Endodermal cell (in vitro differentiated cells): ENCODE measurements at places on chromosomes 13 and 19. TPM values are rescaled to one million over a fixed set of nuclear protein-coding genes. Genes with fewer than 3 reads are reported as not detected.

Gene ZNF285
- 2.7 to 3.6 TPM (median 3.5 TPM) in 3 replicates for total RNA-seq

Gene RETN
- not detected in 2 replicates for total RNA-seq

Gene COL4A1
- total RNA-seq, result 688 to 712 TPM (median 702 TPM) in 3 replicates

Gene NDUFA13
- total RNA-seq, result 374 to 472 TPM (median 446 TPM) in 3 replicates

- H3K27ac ChIP-seq, result no peak overlapping the region
- H3K27me3 ChIP-seq, result no peaks in the 10 kb centered on the region
- DNase-seq, result no peak
These were observed 776.6 kb downstream of the UQCRFS1 start for GRCh38 chr19:28436320-28436719.

- no peaks in the 10 kb centered on the region for H3K36me3 ChIP-seq
- H3K27ac ChIP-seq, result no peak overlapping the region
- peaks cover 4% of the 10 kb centered on the region for H3K4me1 ChIP-seq
- DNase-seq, result no peak
- no peaks in the 10 kb centered on the region for H3K27me3 ChIP-seq
These were observed 91.8 kb upstream of the RAP2A start for GRCh38 chr13:97342136-97342535.

- no peak overlapping the region for H3K4me3 ChIP-seq
- no peaks in the 10 kb centered on the region for H3K27me3 ChIP-seq
- no peak overlapping the region for H3K27ac ChIP-seq
- H3K36me3 ChIP-seq, result no peaks in the 10 kb centered on the region
- DNase-seq, result no peak
- H3K4me1 ChIP-seq, result no peaks in the 10 kb centered on the region
These were observed 78.8 kb downstream of the RYR1 start for GRCh38 chr19:38512277-38512676.

GRCh38 chr19:44684892-44685863 lies 13.8 kb upstream of the CEACAM16 start:
- H3K27me3 ChIP-seq, result no peaks in the 10 kb centered on the region
- no peak overlapping the region for H3K4me3 ChIP-seq
- no peaks in the 10 kb centered on the region for H3K4me1 ChIP-seq
- no peak overlapping the region for H3K27ac ChIP-seq
- H3K36me3 ChIP-seq, result no peaks in the 10 kb centered on the region

- peak; percentile 70 for DNase-seq
- no peaks in the 10 kb centered on the region for H3K27me3 ChIP-seq
- H3K27ac ChIP-seq, result peak overlapping the region; percentile 95
- no peaks in the 10 kb centered on the region for H3K4me1 ChIP-seq
These were observed 949 bp downstream of the SERTAD1 start for GRCh38 chr19:40424637-40425449.

Gene ZNF625
- 40.0 to 50.0 TPM (median 47.1 TPM) in 3 replicates for total RNA-seq

DNA sequence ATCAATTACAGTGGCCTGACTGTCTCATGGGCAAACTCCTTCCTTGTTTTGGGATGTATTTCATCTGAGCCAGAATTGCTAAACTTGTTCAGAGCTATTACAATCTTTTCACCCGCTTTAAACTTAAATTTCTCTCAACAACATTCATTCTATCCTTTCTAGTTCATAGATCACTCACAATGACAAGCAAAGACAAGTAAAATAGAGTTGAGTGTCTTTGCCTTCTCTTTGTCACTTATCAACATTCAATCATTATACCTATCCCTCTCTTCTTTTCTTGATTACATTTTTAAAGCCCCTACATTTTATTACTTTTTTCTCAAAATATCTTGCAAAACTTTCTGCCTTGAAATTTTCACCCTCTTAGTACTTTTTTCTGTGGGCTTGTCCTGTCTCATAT lies 1113.1 kb downstream of the PCDH17 start:
- no peak overlapping the region for H3K4me3 ChIP-seq
- no peak for DNase-seq
- no peaks in the 10 kb centered on the region for H3K36me3 ChIP-seq
- H3K4me1 ChIP-seq, result no peaks in the 10 kb centered on the region
- no peaks in the 10 kb centered on the region for H3K27me3 ChIP-seq

DNA sequence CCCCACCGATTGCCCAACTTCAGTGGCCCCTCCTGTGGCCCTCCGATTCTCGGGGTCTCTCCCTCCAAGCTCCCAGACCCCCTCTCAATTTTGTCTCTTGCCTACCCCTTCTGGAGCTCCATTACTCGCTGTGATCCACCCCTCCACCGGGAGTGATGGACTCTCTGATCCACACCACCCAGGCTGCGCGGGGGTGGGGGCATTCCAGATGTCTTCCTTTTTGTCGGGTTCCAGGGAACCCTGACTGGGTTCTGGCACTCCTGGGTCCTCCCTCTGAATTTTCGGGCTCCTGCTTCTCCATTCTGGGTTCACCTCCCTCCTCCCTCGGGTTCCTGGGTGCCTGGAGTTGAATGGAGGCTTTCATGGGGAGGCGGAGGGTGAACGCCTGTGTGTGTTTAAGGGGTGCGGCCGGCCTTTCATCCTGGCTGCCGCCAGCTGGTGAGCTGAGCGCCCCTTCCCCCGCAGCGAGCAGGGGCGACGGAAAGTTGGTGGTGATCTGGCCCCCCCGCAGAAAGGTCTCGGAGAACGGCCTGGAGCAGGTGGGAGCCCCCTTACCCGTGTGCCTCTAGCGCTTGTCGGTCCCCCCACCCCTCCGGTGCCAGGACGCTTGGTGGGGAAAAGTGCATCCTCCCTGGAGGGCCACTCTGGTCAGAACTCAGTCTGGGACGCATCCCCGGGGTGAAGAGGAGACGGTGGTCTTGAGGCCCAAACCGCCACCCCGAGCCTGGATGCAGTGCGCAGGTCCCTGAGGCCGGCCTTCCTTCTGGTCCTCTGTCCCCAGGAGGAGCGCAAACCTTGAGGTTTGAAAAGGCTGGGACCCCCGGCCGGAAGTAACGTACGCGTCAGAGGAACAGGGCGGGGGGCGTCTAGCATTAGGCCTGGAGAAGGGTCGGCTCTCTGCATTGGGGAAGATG lies 1.6 kb downstream of the MISP3 start:
- peaks cover 42% of the 10 kb centered on the region for H3K27me3 ChIP-seq
- no peaks in the 10 kb centered on the region for H3K36me3 ChIP-seq
- peak overlapping the region; percentile 87 for H3K4me3 ChIP-seq
- no peak for DNase-seq

GRCh38 chr13:93316841-93317240 lies 90.2 kb downstream of the GPC6 start:
- H3K27me3 ChIP-seq, result no peaks in the 10 kb centered on the region
- DNase-seq, result no peak
- H3K36me3 ChIP-seq, result peaks cover 13% of the 10 kb centered on the region
- H3K4me3 ChIP-seq, result no peak overlapping the region
- H3K4me1 ChIP-seq, result no peaks in the 10 kb centered on the region
- no peak overlapping the region for H3K27ac ChIP-seq

Gene ARRDC5
- total RNA-seq, result not detected in 3 replicates

Gene SGCG
- total RNA-seq, result 0.15 and 0.27 TPM in 2 replicates

DNA sequence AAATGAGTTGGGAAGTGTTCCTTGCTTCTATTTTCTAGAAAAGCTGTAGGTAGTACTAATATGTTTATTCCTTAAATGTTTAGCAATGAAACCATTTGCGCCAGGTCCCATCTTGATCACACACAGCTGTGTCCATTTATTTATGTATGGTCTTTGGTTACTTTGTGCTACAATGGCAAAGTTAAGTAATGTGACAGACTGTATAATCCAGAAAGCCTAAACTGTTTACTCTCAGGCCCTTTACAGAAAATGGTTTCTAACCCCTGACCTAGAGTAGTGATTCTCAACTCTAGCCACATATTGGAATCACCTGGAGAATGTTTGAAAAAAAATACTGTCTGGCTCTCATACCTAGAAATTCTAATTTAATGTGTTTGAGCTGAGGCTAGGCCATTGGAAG lies 21.3 kb downstream of the SLC46A3 start:
- no peaks in the 10 kb centered on the region for H3K27me3 ChIP-seq
- peak overlapping the region; percentile 7 for H3K4me3 ChIP-seq
- H3K27ac ChIP-seq, result no peak overlapping the region
- peaks cover 26% of the 10 kb centered on the region for H3K36me3 ChIP-seq
- no peak for DNase-seq
- H3K4me1 ChIP-seq, result peaks cover 7% of the 10 kb centered on the region

Gene HOMER3
- total RNA-seq, result 21.5 and 23.1 TPM in 2 replicates

DNA sequence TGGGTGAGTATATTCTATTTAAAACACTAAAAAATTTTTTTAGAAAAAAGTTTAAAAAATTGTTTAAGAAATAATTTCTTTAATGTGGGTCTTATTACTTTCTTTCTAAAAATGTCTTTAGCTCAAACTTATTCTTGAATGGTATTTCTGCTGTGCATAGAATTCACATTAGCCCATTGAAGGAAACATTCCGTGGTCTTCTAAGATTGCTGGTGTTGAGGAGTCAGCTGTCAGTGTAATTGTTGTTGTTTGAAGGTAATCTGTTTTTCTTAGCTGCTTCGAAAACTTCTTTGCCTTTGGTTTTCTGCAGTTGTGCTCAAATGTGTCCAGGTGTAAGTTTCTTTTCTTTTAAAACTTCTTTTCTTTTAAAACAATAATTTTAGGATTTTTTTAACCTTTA lies 85.4 kb upstream of the KLF12 start:
- no peak overlapping the region for H3K4me3 ChIP-seq
- no peaks in the 10 kb centered on the region for H3K36me3 ChIP-seq
- no peak for DNase-seq
- H3K27ac ChIP-seq, result no peak overlapping the region

Gene GFY
- 0.18 and 0.20 TPM in 2 replicates for total RNA-seq

Gene KLK14
- 0.38 to 0.71 TPM (median 0.53 TPM) in 3 replicates for total RNA-seq

DNA sequence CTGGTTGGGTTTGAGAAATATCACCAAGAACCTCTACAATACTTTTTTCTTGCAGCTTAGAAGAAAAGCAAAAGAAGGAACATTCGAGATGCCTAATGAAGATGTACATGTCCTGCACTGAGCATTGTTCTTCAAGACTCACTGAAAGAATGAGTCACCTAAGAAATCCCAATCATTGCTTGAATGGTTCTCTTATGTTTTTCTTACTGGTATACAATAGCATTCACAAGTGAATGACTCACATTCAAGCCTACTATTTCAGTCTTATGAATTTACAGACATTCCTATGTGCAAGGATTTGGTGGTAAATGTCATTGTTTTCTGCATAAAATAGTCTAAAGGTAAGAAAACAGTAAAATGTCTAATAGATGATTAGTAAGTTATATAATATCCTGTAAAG lies 594.6 kb downstream of the PCDH9 start:
- no peak for DNase-seq
- no peak overlapping the region for H3K4me3 ChIP-seq
- H3K36me3 ChIP-seq, result no peaks in the 10 kb centered on the region

DNA sequence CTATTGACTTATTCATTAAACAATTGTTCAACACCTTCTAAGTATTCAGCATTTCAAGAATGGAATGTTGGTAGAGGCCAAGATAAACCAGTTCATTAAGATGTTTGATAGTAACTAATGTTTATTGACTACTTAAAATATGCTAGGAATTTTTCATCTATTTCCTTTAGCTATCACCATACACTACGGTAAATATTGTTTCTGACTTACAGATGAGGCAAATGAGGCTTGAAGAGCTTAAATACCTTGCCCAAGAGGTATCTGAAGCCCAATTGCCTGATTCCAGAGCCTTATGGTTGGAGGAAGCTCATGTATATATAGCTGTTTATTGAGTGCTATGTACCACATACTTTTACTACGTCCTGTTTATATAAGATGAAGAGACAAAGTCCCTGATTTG lies 286.2 kb downstream of the NDFIP2 start:
- no peaks in the 10 kb centered on the region for H3K27me3 ChIP-seq
- no peak overlapping the region for H3K27ac ChIP-seq
- DNase-seq, result no peak
- no peak overlapping the region for H3K4me3 ChIP-seq
- no peaks in the 10 kb centered on the region for H3K36me3 ChIP-seq

Gene GPR18
- not detected in 3 replicates for total RNA-seq

Gene LGALS7B
- total RNA-seq, result 1.4 TPM in 1 of 3 replicates, not detected in the others

DNA sequence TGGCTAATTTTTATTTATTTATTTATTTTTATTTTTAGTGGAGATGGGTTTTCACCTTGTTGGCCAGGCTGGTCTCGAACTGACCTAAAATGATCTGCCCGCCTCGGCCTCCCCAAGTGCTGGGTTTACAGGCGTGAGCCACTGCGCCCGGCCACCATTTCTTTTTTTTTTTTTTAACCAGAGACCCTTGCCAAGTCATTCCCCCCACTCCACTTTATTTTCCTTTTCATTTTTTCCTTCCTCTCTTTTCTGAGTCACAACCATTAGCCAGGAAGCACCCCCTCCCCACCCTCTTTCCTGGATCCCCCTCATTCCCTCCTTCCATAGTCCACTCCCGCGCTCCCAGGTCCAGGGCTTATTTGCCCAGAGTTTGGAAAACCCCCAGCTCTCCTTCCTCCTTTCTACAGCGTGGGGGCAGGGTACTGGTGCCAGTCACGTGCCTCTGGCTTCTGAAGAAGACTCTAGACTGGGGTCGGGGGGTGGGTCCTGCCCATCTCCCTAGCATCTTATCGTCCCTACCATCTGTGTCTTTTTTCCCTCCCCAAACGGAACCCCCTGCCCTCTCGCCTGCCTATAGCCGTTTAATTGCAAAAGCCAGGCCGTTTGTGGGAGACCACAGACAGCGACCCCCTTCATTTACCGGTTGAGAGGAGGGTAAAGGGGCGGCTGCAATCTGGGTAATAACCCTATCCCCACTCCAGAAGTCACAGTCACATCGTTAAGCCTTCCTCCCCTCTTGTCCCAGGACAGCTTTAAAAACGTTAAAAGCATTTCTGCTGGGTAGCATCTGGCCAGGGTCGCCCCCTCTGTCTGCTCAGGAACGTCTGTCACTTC lies 1.1 kb upstream of the CALR start:
- DNase-seq, result peak; percentile 83
- H3K4me1 ChIP-seq, result peaks cover 12% of the 10 kb centered on the region
- H3K27ac ChIP-seq, result peak overlapping the region; percentile 82
- H3K36me3 ChIP-seq, result peaks cover 34% of the 10 kb centered on the region
- peak overlapping the region; percentile 99 for H3K4me3 ChIP-seq

Gene MYBPC2
- 1.9 and 2.0 TPM in 2 replicates for total RNA-seq

GRCh38 chr19:1067341-1067957 lies 482 bp downstream of the ARHGAP45 start:
- no peaks in the 10 kb centered on the region for H3K36me3 ChIP-seq
- no peak for DNase-seq
- no peak overlapping the region for H3K4me3 ChIP-seq

- no peak overlapping the region for H3K27ac ChIP-seq
- peaks cover 41% of the 10 kb centered on the region for H3K36me3 ChIP-seq
- no peak for DNase-seq
- H3K4me1 ChIP-seq, result no peaks in the 10 kb centered on the region
- H3K4me3 ChIP-seq, result no peak overlapping the region
- no peaks in the 10 kb centered on the region for H3K27me3 ChIP-seq
These were observed 19.2 kb downstream of the EPN1 start for GRCh38 chr19:55694241-55694655.

Gene BIVM
- 8.3 to 14.7 TPM (median 13.3 TPM) in 3 replicates for total RNA-seq

DNA sequence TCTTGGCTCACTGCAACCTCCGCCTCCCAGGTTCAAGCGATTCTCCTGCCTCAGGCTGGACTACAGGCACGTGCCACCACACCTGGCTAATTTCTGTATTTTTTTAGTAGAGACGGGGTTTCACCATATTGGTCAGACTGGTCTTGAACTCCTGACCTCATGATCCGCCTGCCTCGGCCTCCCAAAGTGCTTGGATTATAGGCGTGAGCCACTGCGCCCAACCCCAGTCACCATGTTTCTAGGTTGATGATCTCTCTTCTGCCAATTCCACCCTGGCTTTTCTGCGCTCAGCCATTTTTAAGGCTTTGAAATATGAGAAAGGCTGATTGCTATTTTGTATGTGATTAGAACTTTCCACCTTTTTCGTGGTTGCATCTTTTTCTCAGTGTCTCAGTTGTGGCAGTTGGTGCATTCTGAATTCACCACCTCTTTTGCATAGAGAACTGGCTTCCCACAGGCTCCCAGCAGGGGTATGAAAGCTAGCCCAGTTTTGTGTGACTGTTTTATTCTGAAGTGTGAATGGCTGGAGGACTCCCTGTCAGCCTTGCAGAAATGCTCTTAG lies 15.5 kb downstream of the CEACAM1 start:
- no peak overlapping the region for H3K27ac ChIP-seq
- no peaks in the 10 kb centered on the region for H3K4me1 ChIP-seq
- no peaks in the 10 kb centered on the region for H3K36me3 ChIP-seq
- no peaks in the 10 kb centered on the region for H3K27me3 ChIP-seq
- peak; percentile 90 for DNase-seq
